Activated CD4-positive, alpha-beta memory T cell treated with anti-CD3 and anti-CD28 coated beads for 36 hours (primary cell): ENCODE measurements at places on chromosomes 3 and 15.

GRCh38 chr3:47610583-47610982, 31.9 kb upstream of the CSPG5 start:
- no peak for DNase-seq

DNA sequence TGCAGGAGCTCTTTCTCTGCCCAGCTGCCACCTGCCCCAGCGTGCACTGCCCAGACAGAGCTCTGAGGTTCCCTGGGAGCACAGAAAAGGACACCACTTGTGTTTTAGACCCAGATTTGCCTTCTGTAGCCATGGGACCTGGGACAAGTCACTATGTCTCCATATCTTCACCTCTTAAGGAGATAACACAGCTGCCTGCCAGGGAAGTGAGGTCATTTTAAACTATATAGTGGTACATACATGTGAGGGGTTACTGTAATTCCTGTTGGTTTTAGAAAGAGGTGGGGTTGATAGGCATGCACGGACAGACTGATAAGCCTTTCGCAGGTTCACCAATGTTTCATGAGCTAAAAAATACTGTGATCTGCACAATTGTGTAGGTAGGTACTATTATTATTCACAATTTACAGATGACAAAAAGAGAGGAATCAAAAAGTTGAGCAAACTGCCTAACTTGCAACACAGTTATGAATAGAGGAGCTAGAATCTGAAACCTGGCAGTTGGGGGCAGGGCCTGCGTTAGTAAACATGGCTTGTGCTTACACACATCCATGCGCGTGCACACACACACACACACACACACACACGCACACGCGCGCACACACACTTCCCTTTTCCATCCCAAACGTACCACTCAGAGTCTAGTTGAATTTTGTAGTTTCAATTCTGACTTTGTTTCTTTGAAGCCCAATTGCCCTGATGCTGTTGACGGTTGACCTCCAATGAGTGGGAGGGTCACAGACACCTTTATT, 193.6 kb downstream of the FAM43A start:
- DNase-seq, result no peak

DNA sequence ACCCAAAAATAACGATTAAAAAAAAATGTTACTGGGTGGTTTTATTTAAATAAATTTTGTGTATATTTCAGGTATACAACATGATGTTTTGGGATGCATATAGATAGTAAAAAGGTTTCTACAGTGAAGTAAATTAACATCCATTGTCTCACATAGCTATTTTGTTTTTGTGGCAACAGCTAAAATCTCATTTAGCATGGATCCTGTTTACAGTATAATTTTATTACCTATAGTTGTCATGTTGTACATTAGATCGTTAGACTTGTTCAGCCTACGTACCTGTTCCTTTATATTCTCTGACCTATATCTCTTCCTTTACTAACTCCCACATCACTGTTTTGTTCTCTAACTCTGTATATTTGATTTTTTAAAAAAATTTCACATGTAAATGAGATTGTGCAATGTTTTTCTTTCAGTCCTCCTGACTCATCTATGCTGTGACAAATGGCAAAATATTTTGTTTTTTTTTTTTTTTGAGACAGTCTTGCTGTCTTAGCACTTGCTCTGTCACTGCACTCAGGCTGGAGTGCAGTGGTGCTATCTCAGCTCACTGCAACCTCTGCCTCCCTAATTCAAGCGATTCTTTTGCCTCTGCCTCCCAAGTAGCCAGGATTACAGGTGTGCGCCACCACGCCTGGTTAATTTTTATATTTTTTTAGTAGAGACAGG, 45.6 kb downstream of the OIP5 start:
- no peak for DNase-seq

GRCh38 chr15:28128031-28128430, 28.9 kb upstream of the OCA2 start:
- DNase-seq, result no peak

DNA sequence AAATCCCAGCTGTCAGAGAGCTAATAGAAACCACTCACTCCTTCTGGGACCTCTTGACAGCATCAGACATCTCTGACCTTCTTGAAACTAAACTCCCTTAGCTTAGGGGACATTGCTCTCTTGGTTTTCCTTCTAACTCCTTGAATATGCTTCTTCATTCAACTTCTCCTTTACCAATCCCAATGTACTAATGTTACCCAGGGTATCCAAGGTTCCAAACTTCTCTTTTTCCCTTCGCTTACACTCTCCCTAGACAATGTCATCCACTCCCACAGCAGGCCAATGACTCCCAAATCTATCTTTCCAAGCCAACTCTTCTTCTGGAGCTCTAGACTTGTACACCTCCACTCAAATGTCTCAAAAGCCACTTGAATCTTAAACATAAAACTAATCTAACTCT, 14.6 kb downstream of the HEXA start:
- DNase-seq, result no peak

DNA sequence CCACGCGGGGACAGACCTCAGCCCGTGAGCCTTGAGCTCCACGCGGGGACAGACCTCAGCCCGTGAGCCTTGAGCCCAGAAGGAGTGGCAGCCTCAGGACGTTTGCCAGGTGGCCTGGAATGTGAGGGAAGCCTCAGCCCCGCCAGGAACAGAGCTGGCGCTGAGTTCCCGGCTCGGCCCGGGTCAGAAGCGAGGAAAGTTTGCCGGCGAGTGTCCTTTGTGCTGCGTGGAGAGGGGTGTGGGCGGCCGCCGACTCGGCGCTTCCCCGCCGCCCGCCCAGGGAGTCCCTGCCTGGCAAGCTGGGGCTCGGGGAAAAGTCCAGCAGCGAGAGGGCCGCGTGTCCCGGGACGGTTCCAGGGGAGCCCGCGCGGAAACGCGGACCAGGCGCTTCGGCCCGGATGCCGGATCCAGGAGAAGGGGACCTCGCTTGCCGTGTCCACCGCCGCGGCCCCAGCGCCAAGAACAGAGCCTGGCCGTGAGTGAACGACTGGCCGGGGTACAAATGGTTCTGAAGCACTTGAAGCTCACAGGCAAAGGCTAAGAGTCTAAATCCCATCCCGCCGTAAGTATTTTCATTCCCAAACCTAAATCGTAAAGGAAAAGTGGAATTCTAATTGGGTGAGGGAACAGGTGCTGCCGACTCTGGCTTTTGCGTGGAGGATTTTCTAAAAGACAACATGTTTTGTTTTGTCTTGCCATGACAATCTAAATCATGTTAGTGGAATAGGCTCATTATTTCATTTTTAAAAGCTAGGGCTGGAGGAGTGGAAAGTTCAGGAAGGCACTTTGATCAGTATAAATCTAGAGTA, 1.7 kb downstream of the LRRN1 start:
- no peak for DNase-seq
